ENCODE measurements at places on chromosomes 4 and X.

- no peak for DNase-seq
These were observed 211.1 kb upstream of the ZIC3 start for GRCh38 chrX:137354851-137355250.

- peak; percentile 82 for DNase-seq
These were observed 14.8 kb downstream of the ELOVL6 start for GRCh38 chr4:110183643-110184042.

DNA sequence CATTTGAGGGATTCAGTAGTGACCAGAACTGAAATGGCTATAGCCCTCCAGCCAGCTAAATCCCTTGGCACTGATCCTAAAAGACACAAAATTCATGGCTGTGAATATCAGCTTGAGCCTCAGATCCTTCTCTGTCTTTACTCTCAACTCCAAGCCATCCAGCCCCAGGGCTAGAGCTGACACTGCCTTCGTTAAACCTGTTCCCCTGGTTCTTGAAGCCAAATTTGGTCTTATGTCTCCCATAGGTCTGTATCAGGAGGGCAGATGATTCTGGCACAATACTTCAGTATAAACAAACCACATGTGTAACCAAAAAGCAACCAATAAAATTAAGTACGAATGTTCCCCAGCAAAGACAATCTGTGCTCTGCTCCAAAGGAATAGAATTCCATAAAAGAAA, 78.0 kb downstream of the ANOS1 start:
- DNase-seq, result no peak

GRCh38 chr4:138702190-138702824, 313.3 kb upstream of the NOCT start:
- no peak for DNase-seq

DNA sequence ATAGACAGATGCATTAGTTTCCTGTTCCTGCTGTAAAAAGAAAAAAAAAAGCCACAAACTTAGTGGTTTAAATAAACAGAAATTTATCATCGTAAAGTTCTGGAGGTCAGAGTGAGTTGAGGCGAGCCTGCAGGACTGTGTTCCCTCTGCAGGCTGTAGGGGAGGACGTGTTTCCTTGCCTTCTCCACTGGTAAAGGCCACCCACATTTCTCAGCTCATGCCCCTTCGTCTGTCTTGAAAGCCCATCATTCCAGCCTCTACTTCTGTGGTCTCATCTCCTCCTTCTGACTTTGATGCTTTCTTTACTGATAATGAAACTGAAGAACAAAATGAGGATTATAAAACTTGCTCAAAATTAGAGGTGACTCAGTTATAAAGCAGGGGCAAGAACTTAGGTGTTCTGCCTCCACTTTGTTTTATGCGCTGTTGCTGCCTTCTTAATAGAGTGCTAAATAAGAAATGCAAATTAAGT, 143.0 kb downstream of the STIM2 start:
- no peak for DNase-seq

- DNase-seq, result peak; percentile 3
These were observed 108.9 kb downstream of the UNC5C start for GRCh38 chr4:95439896-95440295.

DNA sequence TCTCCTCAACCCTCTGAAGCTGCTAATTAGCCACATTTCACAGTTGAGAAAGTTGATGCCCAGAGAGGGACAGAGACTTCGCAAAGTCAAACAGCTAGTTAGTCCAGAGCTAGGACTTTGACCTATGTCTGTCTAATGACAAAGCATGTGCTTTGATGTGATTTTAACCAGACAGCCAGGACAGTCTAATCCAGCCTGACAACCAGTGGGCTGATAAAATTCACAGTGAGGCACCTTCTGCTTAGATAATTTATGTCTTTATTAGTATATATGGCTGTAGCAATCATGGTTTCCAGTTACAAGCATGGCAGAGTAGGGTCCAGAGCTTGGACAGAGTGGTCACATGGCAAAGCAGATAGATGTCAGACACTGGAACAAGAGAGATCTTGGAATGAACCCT, 133.6 kb upstream of the C1QTNF7 start:
- DNase-seq, result no peak

DNA sequence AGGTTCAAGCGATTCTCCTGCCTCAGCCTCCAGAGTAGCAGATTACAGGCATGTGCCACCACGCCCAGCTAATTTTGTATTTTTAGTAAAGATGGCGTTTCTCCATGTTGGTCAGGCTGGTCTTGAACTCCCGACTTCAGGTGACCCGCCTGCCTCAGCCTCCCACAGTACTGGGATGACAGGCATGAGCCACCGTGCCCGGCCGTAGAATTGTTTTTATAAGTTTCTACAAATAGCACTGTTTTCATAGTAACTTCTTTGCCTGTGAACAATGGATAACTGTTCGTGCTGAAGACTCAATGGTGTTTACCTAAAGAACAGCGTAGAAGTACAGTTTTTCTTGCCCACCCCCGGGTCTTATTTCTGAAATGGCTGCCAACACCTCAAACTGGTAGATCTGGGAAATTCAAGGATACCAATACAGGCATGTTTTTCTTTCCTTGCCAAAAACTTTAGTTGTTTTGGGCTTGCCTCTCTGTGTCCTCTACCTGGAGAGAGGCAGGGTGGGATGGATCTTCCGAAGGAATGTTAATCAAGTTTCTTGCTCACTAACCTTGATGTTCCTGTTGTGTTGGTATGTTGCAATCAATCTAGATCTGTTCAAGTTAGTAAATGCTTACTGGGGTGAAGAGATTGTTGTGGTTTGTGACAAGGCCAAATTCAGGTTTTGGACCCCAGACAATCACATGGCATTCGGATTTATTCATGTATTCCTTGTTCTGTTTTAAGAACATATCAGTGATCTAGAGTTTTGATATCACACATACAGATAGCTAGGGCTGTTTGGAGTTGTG, 2.8 kb upstream of the RUFY3 start:
- DNase-seq, result no peak

- DNase-seq, result peak; percentile 25
These were observed 18.4 kb upstream of the SLC6A14 start for GRCh38 chrX:116417968-116418367.

DNA sequence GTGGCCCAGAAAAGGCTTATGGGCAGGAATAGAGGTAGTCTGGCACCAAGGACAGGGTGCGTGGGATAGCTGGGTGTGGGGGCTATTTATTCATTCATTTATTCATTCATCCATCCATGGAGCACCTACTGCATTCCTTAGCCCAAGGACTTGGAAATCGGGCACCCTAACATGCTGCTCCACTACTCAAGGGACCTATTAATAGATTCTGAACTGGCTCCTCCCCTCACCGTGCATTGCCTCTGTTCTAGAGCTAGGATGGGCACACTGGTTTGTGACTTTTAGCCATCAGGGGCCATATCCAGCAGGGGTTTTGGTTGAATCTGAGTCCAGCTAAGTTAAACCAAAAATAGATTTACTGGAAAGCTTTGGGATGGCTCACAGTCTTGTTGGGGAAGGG, 30.6 kb upstream of the PJA1 start:
- DNase-seq, result no peak

- no peak for DNase-seq
These were observed 376.9 kb upstream of the CTSO start for GRCh38 chr4:156330436-156331031.

GRCh38 chr4:115152081-115152480, 38.7 kb upstream of the NDST4 start:
- DNase-seq, result no peak

DNA sequence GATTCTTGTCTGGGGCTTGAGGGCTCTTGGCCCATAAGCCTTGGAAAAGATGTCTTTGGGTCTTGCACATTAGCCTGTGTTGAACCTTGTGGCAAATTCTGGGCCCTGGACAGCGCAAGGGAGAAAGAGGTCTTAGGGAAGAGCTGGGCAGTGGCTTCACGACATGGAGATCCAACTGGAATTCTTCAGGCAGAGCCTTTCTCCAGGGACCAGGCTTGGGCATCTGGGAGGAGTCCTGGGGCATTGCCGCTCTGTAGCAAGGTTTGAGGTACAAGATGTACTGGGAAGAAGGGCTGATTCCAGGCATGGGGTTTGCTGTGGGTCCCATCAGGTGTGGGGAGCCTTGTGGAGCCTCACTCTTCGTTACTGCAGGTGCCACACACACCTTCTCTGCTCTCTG, 104.0 kb upstream of the ACTRT1 start:
- no peak for DNase-seq

DNA sequence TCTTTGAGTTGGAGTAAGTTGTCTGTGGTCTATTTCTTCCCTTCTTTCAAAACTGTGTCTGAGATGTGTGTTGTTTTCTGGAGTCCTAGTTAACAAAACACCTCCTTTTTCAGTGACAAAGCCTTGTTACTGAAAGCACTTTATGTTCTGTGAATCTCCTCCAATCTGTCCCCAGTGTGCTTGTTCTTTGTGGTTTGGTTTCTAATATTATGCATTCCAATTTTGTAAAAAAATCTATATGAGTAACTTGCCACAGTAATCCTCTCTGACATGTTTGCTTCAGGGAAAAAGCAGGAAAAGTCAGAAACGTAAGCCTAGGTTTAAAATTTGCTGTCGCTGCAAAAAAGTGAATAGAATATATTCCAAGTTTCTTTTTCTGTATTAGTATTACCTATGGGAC, 12.4 kb downstream of the PRRG1 start:
- no peak for DNase-seq

GRCh38 chrX:120562569-120562926, 1.8 kb upstream of the CUL4B start:
- DNase-seq, result no peak

DNA sequence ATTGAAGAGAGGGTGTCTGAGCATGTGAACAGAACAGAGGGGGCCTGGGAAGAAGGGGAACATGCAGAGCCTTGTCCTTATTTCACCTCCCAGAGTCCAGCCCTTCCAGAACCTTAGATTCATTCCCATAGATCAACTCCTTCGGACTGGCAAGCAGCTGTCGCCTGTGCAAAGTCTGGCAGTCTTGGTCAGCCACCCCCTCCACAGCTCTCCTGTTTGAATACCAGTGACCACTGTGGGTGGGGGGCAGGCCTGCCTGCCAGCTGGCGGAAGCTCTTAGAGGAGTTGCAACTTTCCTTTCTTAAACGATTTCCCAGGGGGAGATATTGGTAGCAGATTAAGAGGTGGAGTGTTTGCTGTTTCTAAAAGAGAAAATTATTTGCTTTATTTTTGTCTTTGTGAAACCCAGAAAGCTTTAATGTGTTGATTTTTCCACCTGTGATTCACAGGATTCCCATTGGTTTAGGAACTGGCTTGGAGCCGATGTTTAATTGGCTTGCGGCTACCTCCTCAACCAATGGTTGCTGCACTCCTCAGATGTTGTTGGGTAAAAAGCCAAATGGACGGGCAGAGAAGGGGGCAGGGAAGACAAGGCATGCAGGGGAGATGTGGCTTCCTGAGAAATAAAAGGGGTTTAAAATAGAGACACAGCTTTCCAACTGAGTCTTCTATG, 62.2 kb upstream of the PRPS1 start:
- DNase-seq, result peak; percentile 28

DNA sequence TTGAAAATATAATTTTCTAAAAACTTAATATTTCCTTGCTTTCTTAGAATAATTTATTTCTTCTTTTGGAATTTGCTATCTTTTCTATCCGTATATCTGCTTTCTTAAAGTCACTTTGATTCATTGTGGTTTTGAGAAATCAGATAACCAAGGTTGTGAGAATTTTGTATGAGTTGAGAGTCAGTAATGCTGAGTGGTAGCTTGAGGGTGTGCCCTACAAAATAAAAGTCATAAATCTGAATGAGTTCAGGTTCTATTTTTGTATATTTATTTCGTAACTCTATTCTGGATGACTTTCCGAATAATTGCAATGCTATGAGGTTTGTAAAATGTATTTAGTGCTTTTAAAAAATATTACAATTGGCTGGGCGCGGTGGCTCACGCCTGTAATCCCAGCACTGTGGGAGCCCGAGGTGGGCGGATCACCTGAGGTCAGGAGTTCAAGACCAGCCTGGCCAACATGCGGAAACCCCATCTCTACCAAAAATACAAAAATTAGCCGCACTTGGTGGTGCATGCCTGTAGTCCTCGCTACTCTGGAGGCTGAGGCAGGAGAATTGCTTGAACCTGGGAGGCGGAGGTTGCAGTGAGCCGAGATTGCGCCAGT, 8.9 kb downstream of the COPS4 start:
- no peak for DNase-seq

GRCh38 chrX:66638591-66639500, at the start of gene EDA2R:
Gene EDA2R (minus strand): TSS chrX:66639078. CDS start chrX:66616020, 23,058 bp downstream.
- DNase-seq, result peak; percentile 7

GRCh38 chrX:130085551-130086446, 24.5 kb downstream of the ELF4 start:
- no peak for DNase-seq

DNA sequence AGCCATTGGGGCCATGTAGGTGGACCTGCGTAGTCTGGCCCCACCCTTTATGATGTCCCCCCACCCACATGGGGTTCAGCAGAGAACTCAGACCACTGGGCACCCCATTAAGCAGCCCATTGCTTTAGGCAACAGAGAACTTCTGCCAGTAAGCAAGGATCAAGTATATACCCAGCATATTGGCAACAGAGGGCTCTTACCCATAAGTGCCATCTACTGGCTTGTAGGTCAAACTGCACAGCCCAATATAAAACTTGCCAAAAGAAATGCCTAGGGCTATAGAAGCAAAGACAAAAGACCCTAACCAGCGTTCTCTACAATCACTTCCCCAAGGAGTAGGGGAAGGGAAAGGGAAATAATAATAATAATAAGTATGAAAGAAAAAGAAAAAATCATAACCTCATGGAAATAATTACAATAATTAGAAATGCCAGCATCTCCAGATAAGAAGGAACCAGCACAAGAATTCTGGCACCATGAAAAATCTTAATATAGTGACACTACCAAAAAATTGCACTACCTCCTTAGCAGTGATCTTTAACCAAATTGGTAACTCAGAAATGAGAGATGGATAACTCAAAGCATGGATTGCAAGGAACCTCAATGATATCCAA, 1090.7 kb downstream of the FAT4 start:
- DNase-seq, result peak; percentile 61

DNA sequence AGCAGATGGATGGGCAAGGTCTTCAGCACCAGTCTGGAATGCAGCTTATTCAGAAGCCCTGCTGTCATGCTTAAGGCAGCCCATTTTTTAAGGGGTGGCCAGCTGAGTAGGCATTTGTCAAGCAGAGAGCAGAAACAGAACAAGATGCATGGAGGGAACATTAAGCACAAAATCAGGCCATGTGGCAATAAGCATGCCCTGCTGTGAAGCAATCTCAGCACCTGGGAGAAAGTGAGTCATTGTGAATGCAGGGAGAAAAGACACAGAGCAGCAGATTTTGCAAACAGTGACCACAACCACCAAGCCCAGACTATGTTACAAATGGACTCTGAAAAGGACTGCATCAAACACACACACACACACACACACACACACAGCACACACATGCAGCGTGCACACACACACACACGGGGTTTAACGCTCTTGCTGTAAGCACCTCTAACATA, 94.1 kb upstream of the GALNT7 start:
- peak; percentile 9 for DNase-seq
